Left hindlimb (tissue), 1 donor: ENCODE measurements at places on chromosomes 2 and 18.
A peak's percentile ranks its signal among the peaks of the same experiment; 100 is the strongest.

GRCh38 chr2:224885836-224886547 is 156.3 kb downstream of the DOCK10 start:
- no peak for DNase-seq

- peak; percentile 87 for DNase-seq
These were observed 20.3 kb upstream of the LAPTM4A start for GRCh38 chr2:20071397-20072383.

GRCh38 chr2:236054125-236054524 is 114.1 kb downstream of the GBX2 start:
- no peak for DNase-seq

- DNase-seq = no peak
These were observed 226.8 kb upstream of the LRRTM1 start for GRCh38 chr2:80531319-80531718.

DNA sequence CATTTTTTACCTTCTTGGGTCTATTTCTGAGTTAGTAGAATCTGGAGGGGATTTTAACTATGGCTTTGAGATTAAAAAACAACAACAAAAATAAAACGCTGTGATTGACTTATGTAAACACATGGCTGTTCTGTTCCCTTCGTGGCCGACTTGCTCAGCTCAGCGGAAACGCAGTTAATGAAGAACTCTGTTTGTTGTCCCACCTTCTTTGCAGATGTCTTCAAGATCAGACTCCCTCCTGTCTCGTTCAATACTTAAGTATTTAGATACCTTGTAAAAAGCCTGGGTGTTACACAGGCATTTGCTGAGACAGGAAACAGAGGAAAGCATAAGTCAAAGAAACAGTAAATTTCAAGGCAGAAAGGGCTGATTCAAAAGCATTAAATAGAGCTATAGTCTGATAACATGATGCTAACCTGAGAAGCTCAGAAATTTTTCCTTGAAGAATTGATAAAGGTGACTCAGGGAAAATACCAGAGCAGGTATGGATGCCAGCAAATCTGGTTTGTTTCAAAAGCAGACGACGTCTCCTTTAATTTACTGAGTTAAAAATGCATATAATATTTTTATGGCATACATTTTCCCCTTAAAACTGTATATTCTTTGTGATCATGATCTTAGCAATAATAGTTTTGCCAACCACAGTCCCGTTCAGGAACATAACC is 21.7 kb upstream of the POLI start:
- DNase-seq = no peak

DNA sequence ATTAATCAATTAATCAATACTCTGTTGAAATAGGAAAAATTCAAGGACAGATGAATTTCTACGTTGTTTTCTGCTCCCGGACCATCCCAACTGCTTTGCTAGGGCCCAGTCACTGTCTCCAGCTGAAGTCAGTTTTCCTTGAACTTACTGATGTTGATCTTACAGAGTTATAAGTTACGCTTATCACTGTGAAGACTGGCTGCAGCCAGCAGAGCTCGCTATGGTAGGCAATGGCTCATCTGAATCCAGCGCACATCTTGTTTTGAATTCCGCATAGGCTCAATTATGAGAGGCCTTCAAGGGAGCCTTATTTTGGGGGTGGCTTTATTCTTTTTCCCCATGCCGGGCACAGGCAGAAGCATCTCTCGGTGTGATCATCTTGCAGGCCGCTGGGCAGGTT is 2.7 kb downstream of the MC2R start:
- DNase-seq = no peak

GRCh38 chr2:84839851-84840250 is 41.0 kb downstream of the TRABD2A start:
- no peak for DNase-seq

DNA sequence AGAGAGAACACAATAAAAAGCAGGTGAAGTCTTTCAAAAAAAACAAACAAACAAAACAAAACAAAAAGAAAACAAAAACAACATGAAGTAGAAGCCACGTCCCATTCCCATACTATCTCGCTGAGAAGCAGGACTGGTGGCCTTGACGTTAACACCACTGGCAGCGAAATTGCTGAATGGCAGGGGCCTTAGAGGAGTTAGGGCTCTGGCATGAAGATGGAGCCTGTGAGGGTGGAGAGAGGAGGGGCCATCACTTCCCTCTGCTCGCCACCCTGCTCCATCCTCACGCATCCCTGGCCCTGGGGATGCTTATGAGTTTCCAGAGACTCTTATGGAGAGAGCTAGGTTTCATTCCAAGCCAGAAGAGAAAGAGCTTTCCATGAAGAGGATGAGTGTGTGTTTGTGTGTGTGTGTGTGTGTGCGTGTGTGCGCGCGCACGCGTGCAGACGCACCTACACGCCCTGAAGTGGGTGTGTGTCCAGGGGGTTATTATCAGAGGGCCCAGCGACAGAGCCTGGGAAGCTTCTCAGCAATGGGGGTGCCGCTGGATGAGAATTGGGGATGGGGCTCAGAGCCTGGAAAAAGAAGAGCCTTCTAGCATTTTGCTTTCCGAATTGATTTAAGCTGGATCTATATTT is 20.4 kb upstream of the IMPA2 start:
- no peak for DNase-seq

GRCh38 chr2:189409131-189409530 is 32.1 kb upstream of the WDR75 start:
- no peak for DNase-seq

- no peak for DNase-seq
These were observed 7.9 kb downstream of the RIF1 start for GRCh38 chr2:151417650-151418049.

GRCh38 chr18:79106084-79106483 is 36.9 kb downstream of the ATP9B start:
- DNase-seq = no peak

DNA sequence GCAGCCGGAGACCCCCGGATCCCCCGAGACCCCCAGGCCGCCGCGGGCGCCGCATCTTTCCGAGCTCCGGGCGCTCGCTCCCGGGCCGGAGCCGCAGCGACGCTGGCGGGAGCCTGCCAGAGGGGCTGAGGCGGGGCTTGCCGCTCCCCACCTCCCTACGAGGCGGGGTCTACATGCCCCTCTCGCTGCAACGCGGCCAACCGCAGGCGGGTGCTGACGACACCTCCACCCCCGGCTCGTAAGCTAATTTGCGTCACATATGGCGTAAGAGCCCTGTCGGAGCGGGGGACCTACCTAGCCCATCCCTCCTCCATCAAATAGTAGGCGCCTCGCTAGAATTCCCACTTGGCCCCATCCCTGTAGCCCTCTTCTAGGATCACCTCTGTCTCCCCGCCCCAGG is at the start of gene PTPRN:
Gene PTPRN, minus strand, starts transcription at position 124 of the 400 bp plus-strand sequence. Its CDS starts 69 bp downstream, at position 55.
- no peak for DNase-seq

DNA sequence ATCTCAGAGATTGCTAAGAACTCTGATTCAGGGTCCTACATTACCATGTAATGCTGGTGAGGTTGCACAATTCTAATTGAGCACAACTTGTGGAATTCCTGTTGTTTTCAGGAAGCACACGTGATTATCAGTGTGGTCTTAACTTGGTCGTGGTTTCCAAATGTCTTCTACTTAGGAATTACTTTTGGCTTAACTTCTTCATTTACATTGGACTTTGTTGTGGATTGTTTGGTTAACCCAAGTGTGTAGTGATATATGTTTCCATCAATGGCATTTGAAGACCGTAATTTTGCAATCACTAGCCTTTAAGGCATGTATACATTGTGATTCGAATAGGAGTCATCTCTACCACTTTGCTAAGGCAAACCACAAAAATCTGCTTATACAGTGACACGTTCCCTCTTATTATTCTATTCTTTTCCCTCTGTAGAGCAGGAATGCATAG is 373.3 kb downstream of the IRS1 start:
- DNase-seq = no peak

- DNase-seq = no peak
These were observed 93.3 kb downstream of the KLHL29 start for GRCh38 chr2:23478087-23478932.

DNA sequence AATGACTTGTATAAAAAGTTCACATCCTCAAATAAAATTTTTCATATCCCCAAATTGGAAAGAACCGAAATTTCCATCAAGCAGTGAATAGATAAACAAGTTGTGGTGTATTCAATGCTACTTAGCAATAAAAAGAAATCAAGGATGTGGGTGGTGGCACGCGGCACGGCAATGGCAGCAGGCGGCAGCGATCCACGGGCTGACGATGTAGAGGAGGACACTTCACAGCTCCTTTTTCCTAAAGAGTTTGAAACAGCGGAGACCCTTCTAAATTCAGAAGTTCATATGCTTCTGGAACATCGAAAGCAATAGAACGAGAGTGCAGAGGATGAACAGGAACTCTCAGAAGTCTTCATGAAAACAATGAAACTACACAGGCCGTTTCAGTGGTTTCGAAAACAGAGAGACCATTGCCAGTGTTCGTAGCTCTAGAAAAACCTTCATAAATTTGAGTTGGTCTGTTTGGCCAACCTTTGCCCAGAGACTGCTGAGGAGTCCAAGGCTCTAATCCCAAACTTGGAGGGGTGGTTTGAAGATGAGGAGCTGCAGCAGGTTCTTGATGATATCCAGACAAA is 9.8 kb upstream of the IL36A start:
- DNase-seq = no peak
